GM23248 (cell line): ENCODE measurements at places on chromosomes 7 and 10. TPM values are rescaled to one million over a fixed set of nuclear protein-coding genes. Genes with fewer than 3 reads are reported as not detected.

SFRP5 gene
- polyA plus RNA-seq: not detected in 2 replicates

KIF20B gene
- polyA plus RNA-seq: 17.1 and 17.8 TPM in 2 replicates

VWDE gene
- polyA plus RNA-seq: 0.05 TPM in 1 of 2 replicates, not detected in the other

ITGA8 gene
- polyA plus RNA-seq: 0.23 TPM in 1 of 2 replicates, not detected in the other

CAV1 gene
- polyA plus RNA-seq: 1,736 and 1,789 TPM in 2 replicates

FKBP6 gene
- not detected in 2 replicates for polyA plus RNA-seq

NKX1-2 gene
- polyA plus RNA-seq: not detected in 2 replicates

LRRC61 gene
- not detected in 2 replicates for polyA plus RNA-seq

SCRN1 gene
- polyA plus RNA-seq: 57.6 and 58.8 TPM in 2 replicates

ASZ1 gene
- polyA plus RNA-seq: not detected in 2 replicates

GALNT17 gene
- polyA plus RNA-seq: not detected in 2 replicates

NPTX2 gene
- polyA plus RNA-seq: 0.30 and 0.41 TPM in 2 replicates

CPN1 gene
- polyA plus RNA-seq: not detected in 2 replicates

NEURL1 gene
- 1.5 TPM in 2 replicates for polyA plus RNA-seq

PROSER2 gene
- 0.65 and 0.80 TPM in 2 replicates for polyA plus RNA-seq

ERVW-1 gene
- not detected in 2 replicates for polyA plus RNA-seq

MYOF gene
- polyA plus RNA-seq: 93.0 and 101 TPM in 2 replicates

FAM149B1 gene
- 7.1 and 7.4 TPM in 2 replicates for polyA plus RNA-seq

AMPH gene
- polyA plus RNA-seq: 4.9 and 5.5 TPM in 2 replicates

PNLIPRP2 gene
- not detected in 2 replicates for polyA plus RNA-seq
